ENCODE measurements at places on chromosomes 16 and 17.

GRCh38 chr17:28230011-28230410 lies 89.0 kb upstream of the TMEM97 start:
- no peak for DNase-seq

DNA sequence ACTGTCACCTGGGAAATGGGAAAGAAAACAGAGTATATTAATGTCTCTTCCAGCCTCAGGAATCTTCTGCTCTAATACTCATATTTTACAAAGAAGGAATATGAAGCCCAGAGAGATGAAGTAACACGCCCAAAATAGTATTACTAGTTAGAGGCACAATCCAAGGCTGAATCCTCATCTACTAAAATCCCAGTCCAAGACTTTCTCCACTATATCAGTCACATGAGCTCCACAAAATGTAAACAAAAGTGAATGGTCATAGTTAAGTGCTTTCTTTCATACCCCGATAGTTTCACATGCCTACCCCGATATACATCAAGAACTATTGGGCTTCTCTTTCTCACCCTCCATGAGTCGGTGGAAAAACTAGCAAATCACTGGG lies 965 bp downstream of the INTS2 start:
- peak; percentile 44 for DNase-seq

- DNase-seq: peak; percentile 98
Observed at GRCh38 chr16:71360378-71360777, 1.9 kb downstream of the CALB2 start.

GRCh38 chr16:23570992-23571632 lies 13.6 kb downstream of the UBFD1 start:
- DNase-seq: no peak

DNA sequence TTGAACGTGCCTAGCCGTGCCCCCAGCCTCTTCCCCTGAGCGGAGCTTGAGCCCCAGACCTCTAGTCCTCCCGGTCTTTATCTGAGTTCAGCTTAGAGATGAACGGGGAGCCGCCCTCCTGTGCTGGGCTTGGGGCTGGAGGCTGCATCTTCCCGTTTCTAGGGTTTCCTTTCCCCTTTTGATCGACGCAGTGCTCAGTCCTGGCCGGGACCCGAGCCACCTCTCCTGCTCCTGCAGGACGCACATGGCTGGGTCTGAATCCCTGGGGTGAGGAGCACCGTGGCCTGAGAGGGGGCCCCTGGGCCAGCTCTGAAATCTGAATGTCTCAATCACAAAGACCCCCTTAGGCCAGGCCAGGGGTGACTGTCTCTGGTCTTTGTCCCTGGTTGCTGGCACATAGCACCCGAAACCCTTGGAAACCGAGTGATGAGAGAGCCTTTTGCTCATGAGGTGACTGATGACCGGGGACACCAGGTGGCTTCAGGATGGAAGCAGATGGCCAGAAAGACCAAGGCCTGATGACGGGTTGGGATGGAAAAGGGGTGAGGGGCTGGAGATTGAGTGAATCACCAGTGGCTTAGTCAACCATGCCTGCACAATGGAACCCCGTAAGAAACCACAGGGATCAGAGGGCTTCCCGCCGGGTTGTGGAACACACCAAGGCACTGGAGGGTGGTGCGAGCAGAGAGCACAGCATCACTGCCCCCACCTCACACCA lies 724 bp downstream of the GAA start:
- peak; percentile 47 for DNase-seq

Measured in amniotic epithelial cell (primary cell).